ENCODE measurements at places on chromosomes 5 and 9. TPM values are rescaled to one million over a fixed set of nuclear protein-coding genes. Genes with fewer than 3 reads are reported as not detected.

The CCNG1 gene
- total RNA-seq: 176 TPM

The SLC25A2 gene
- total RNA-seq: 0.42 TPM

The SLC6A19 gene
- total RNA-seq: not detected

The NR5A1 gene
- total RNA-seq: 0.64 TPM

The HTR4 gene
- not detected for total RNA-seq

The TMEM215 gene
- not detected for total RNA-seq

The CORO2A gene
- total RNA-seq: 5.7 TPM

- no peaks in the 10 kb centered on the region for H3K36me3 ChIP-seq
- DNase-seq: no peak
- H3K4me3 ChIP-seq: no peak overlapping the region
- no peaks in the 10 kb centered on the region for H3K4me1 ChIP-seq
- no peak overlapping the region for H3K27ac ChIP-seq
Measured at GRCh38 chr9:68836788-68837187, 131.7 kb downstream of the PIP5K1B start.

GRCh38 chr5:2921176-2921575, 169.7 kb upstream of the IRX2 start:
- H3K27ac ChIP-seq: no peak overlapping the region
- H3K27me3 ChIP-seq: no peaks in the 10 kb centered on the region
- DNase-seq: no peak
- H3K4me3 ChIP-seq: no peak overlapping the region
- no peaks in the 10 kb centered on the region for H3K4me1 ChIP-seq

DNA sequence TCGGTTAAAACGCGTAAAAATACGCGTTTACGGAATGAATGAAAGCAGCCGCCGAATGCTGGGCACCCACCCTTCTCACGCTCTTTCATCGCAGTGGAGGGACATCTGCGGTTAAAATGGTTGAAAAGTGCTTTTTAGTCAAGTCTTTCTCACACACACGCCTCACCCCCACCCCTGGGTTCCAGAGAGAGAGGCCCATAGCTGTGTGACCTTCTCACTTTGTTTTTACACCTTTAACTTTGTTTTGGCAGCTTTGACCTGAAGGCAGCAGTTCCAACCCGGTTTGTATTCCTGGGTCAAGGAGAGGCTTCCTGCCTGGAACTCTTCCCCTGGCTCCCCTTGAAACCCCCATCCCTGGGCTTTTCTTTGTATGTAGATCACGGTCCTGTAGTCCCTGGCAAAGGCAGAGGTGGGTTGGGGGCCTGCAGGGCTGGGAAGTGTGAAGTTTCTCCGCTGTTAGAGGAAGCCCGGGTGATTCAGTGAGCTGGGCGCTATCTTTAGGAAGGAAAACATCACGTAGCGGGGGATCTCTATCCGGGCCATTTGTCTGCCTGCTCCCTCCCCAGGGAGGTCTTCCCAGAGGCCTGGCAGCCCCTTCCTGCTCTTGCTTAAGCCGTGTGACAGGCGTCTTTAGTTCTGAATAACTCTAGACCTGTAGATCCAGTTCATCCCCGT, 29.6 kb downstream of the SPRY4 start:
- DNase-seq: no peak
- no peak overlapping the region for H3K4me3 ChIP-seq

DNA sequence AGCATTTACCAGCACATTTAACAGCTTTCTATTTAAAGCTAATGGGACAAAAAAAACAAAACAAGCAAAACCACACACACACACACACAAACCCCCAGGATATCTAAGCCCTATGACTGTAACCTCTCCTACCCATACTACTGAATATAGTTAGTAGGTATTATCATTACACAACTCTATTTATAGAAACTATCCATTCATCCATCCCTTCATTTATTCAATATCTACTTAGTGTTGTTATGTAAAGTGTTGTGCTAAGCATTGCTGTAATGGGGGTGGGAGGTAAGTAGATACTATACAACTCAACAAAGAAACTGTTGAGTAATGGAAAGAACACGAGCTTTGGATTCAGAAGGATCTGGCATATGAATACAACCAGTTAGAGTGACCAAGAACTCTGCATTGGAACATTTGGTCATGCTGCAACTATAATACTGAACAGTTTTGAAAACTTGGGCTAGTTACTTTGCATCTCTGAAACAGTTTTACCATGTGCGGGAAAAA, 82.3 kb upstream of the ZNF608 start:
- H3K27me3 ChIP-seq: no peaks in the 10 kb centered on the region
- no peak for DNase-seq
- no peaks in the 10 kb centered on the region for H3K36me3 ChIP-seq
- no peaks in the 10 kb centered on the region for H3K4me1 ChIP-seq

DNA sequence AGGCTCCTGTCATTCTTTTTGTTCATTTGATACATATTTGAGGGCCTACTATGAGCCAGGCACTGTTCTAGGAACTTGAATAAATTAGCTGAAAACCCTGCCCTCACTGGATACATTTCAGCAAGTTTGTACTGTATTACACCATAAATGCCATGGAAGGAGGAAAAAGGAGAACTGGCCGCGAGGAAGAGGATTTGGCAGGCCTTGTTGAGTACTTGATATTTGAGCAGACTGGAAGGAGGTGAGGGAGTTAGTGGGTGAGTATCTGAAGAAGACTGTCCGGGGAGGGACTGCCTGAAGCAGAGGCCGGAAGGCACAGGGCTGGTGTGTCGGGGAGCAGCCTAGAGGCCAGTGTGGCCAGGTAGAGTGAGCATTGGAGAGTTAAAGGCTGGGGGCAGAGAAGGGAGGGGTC, 4.5 kb downstream of the SNX30 start:
- no peak for DNase-seq
- H3K27me3 ChIP-seq: no peaks in the 10 kb centered on the region
- H3K4me3 ChIP-seq: peak overlapping the region; percentile 8

- no peak for DNase-seq
- H3K4me3 ChIP-seq: no peak overlapping the region
Measured at GRCh38 chr9:5631026-5631425, 2.1 kb downstream of the RIC1 start.

- H3K36me3 ChIP-seq: no peaks in the 10 kb centered on the region
- H3K4me1 ChIP-seq: no peaks in the 10 kb centered on the region
Measured at GRCh38 chr9:13548535-13548934, 269.0 kb upstream of the MPDZ start.

GRCh38 chr5:81717226-81717625, 33.7 kb downstream of the SSBP2 start:
- DNase-seq: no peak
- H3K27ac ChIP-seq: no peak overlapping the region
- H3K4me1 ChIP-seq: no peaks in the 10 kb centered on the region

- no peaks in the 10 kb centered on the region for H3K36me3 ChIP-seq
- H3K4me1 ChIP-seq: peaks cover 4% of the 10 kb centered on the region
- no peak overlapping the region for H3K27ac ChIP-seq
- H3K27me3 ChIP-seq: no peaks in the 10 kb centered on the region
- no peak overlapping the region for H3K4me3 ChIP-seq
Measured at GRCh38 chr9:128923493-128923883, 2.7 kb downstream of the PHYHD1 start.

DNA sequence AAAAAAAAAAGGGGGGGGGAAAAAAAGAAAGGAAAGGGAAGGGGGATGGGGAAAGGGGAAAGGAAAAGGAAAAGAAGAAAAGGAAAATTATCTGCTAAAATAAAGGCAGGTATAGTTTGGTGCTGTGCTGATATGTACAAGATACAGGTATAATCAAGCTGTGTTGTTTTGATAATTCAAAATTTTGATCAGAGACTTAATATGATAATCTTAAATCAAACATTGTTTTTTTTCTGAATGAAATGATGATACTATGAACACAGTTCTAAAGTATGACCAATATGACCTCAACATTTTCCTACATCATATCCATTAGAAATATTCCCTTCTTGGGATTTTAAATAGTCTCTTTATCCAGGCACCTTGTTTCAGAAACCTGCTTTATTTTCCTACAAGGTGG, 115.6 kb upstream of the TRPM3 start:
- no peak for DNase-seq
- no peak overlapping the region for H3K4me3 ChIP-seq
- peaks cover 8% of the 10 kb centered on the region for H3K27me3 ChIP-seq

DNA sequence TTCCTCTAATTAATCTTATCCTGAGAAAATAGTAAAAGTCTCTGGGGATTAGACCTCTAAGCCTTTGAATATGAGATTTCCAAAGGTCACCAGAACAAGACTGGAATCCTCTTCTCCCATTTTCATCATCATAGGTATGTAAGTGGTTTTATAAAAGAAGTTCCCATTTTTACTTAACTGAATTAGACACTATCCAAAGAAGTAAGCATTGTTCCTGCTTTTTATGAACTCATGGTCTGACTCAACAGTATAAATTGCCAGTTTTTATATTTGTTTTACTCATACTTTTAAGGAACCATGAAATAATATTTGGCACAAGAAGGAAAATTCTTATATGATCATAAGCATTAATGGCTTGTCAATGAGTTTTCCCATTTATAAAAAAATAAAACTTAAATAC, 167.1 kb upstream of the ADRA1B start:
- no peaks in the 10 kb centered on the region for H3K4me1 ChIP-seq
- no peak overlapping the region for H3K27ac ChIP-seq
- no peaks in the 10 kb centered on the region for H3K36me3 ChIP-seq
- no peaks in the 10 kb centered on the region for H3K27me3 ChIP-seq
- DNase-seq: no peak

- H3K27me3 ChIP-seq: no peaks in the 10 kb centered on the region
- H3K4me3 ChIP-seq: no peak overlapping the region
- no peaks in the 10 kb centered on the region for H3K36me3 ChIP-seq
- no peaks in the 10 kb centered on the region for H3K4me1 ChIP-seq
Measured at GRCh38 chr5:180367300-180367699, 14.2 kb upstream of the GFPT2 start.

GRCh38 chr9:116155698-116156039, 2.1 kb downstream of the PAPPA start:
- peaks cover 35% of the 10 kb centered on the region for H3K27me3 ChIP-seq
- H3K4me3 ChIP-seq: no peak overlapping the region
- DNase-seq: no peak
- H3K4me1 ChIP-seq: no peaks in the 10 kb centered on the region
- no peak overlapping the region for H3K27ac ChIP-seq

GRCh38 chr5:139492700-139493192, 10.2 kb upstream of the STING1 start:
- DNase-seq: no peak
- no peaks in the 10 kb centered on the region for H3K36me3 ChIP-seq
- H3K27me3 ChIP-seq: no peaks in the 10 kb centered on the region
- peaks cover 9% of the 10 kb centered on the region for H3K4me1 ChIP-seq

GRCh38 chr5:175700991-175701390, 43.1 kb downstream of the HRH2 start:
- H3K27ac ChIP-seq: no peak overlapping the region
- H3K4me1 ChIP-seq: peaks cover 3% of the 10 kb centered on the region
- H3K27me3 ChIP-seq: 0 out of 2 replicates have a peak, but pooled peaks cover 20% of the 10 kb centered on the region
- peak; percentile 13 for DNase-seq
- no peak overlapping the region for H3K4me3 ChIP-seq

- DNase-seq: no peak
- H3K4me3 ChIP-seq: no peak overlapping the region
- no peaks in the 10 kb centered on the region for H3K27me3 ChIP-seq
- no peaks in the 10 kb centered on the region for H3K4me1 ChIP-seq
Measured at GRCh38 chr5:138064526-138064925, 19.3 kb upstream of the WNT8A start.

DNA sequence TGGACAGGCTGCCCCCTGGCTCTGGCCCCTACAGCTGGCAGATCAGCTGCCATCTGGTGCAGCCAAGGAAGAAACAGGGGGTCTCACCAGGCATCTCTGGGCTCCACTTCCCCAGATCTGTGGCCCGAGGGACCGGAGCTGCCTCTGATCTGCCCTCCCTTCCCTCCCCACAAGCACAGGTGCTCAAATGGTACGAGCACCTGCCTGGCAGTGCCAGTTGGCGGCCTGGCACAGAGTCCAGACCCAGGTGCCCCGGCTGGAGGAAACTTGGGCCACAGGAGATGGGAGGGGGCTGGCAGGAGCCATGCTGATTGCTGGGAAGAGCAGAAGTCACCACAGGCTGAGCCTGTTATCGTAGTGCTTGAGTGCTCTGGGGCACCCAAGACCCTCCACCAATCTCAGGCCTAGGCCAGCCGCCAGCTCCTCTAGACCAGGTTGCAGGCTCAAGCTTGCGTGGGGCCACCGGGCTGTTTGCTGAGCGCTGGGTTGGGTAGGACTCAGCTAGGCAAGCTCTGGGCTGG, 5.0 kb upstream of the CAMK2A start:
- no peak for DNase-seq
- 0 out of 2 replicates have a peak, but pooled peaks cover 3% of the 10 kb centered on the region for H3K27me3 ChIP-seq
- H3K4me3 ChIP-seq: no peak overlapping the region
- H3K4me1 ChIP-seq: peaks cover 8% of the 10 kb centered on the region
- no peaks in the 10 kb centered on the region for H3K36me3 ChIP-seq

DNA sequence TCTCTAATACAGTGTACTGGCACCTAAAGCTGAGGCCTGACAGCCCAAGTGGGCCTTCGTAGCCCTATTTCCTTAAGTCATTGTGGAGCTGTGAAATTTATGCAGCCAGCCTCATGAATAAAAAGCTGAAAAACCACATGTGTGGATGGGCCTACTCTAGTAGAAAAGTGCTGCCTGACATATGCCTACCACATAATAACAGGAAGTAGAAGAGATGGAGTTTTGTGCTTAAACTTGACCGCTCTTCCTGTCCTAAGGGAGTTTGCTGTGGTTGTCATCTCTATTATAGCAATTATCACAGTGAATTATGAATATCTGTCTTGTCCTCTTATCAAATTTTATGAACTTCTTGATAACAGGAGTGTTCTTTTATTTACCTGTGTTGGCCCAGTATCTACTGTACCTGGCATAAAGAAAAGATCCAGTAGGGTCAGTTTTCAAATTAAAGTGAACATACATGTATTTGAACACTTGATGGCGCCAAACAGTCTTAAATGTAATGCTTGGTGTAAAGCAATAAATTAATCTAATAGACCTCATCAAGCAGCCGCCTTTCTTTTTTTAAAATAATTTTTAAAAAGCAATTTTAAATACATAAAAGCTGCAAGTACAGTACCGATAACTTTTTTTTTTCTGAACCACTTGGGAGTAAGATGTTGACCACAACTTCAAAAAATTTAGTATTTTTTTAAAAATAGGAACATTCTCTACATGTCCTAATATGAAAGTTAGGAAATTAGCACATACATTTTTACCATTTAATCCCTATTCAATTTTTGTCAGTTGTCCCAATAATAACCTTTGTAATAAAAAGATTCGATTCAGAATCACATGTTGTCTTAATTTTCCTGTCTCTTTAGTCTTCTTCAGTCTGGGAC, 51.0 kb downstream of the FKTN start:
- H3K4me1 ChIP-seq: no peaks in the 10 kb centered on the region
- H3K27me3 ChIP-seq: no peaks in the 10 kb centered on the region
- DNase-seq: peak; percentile 48
- no peak overlapping the region for H3K4me3 ChIP-seq
- no peak overlapping the region for H3K27ac ChIP-seq

Measured in HCT116 (cell line).